ENCODE measurements at places on chromosomes 2 and 18.

- no peak for DNase-seq
These were observed 79.3 kb downstream of the TXNL1 start for GRCh38 chr18:56559044-56559443.

GRCh38 chr2:233839447-233839820, 14.9 kb downstream of the HJURP start:
- DNase-seq, result no peak

- DNase-seq, result no peak
These were observed 34.1 kb downstream of the PTPRM start for GRCh38 chr18:7601246-7601615.

DNA sequence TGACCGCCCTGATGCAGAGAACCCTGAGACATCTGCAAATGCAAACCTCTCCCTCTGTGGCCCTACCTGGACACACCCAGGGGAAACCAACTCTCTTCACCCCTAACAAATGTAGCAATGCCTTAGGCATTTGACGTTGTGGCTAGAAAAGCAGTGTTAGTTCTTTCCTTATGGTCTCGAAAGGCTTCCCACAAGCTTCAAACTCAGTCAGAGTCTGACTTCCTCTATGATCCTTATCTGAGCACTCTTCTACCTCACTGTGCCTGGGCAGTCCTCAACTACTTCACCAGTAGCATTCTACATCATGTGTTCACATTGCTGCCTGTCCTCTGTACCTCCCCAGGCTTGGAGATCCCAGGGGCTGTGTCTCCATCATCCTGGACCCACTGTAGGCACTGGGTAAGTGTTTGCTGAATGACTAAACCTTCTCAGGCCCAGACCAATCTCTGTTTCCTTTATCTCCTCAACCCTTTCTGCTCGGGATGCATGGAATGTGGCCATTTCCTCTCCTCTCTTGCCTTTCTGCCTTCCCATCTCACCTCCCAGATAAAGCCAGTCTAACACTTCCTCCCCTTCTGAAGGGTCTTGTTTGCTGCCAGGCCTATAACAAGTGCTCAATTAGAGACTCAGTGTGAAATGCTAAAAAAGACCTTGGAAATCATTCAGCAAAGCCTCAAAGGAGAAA, 91.7 kb upstream of the ACAA2 start:
- no peak for DNase-seq

- DNase-seq, result no peak
These were observed 830.8 kb upstream of the SLC39A10 start for GRCh38 chr2:194826241-194826640.

DNA sequence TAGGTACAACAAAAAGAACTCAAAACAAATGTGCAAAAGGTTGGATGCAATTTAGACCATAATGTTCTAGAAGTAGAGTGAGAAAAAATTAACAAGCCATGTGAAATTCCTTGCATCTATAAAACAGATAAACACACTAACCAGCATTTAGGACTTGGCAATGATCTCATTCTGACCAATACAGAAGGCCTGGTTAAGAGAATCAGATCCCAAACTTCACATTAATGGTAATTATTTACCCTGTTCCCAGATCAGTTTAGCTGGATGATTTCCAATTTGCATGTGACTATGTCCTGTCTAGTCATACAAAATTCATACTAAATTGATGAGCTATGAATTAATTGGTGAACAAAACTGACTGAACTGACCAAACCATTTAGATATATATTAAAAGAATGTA, 98.4 kb upstream of the FIGN start:
- no peak for DNase-seq

DNA sequence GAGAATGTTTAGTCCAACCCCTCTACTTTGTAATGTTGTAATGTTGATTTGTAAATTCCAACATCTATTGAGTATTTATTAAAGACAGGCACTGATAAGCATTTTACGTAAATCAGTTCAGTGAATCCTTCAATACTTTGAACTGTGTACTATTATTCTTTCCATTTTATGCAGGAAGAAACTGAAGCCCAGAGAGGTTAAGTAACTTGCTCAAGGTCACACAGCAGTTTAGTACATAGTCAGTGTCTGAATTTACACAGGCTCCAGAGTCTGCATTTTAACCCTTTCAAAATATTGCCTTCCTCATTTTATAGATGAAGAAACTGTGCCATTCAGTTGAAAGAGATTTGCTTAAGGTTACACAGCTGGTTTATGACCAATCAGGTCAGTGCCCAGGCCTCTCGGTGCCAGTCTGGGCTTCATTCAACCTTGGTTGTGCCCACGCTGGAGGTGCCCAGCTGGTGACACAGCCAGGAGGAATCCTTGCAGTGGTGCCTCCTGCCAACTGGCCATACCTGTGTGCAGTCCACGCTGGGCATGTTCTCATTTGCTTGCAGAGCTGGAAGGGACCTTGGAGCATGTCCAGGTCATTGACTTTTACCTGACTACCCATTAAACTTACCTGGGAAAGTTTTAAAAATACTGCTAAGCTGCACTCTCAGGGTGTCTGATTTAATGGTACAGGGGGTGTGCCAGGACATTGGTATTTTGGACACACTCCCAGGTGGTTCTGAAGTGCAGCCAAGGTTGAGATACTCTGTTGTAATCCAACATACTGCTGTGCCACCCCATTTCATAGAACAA, 74.3 kb upstream of the CYRIA start:
- DNase-seq, result no peak

- DNase-seq, result no peak
These were observed 850.6 kb upstream of the CHAC2 start for GRCh38 chr2:52916981-52917380.

GRCh38 chr2:222828572-222828971, 32.3 kb upstream of the ACSL3 start:
- no peak for DNase-seq

- DNase-seq, result no peak
These were observed 22.7 kb downstream of the PTPN4 start for GRCh38 chr2:119782308-119783027.

DNA sequence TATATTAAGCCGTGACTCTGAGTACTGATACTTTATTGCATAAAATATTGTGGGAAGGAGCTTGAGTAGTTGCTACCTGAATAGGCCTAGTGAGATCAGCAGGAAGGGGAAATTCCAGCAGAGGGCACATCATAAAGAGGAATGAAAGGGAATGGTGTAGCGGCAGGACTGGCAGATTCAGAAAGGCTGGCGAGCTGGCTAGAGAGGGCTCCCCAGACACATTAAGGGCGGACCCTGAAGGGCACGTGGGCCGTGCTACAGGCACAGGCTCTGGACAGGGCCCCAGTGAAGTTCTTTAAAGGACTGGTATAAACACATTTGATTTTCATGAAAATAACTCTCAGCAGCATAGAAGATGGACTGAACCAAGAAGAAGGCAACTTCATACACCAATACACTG, 43.0 kb downstream of the PTPN2 start:
- DNase-seq, result no peak

DNA sequence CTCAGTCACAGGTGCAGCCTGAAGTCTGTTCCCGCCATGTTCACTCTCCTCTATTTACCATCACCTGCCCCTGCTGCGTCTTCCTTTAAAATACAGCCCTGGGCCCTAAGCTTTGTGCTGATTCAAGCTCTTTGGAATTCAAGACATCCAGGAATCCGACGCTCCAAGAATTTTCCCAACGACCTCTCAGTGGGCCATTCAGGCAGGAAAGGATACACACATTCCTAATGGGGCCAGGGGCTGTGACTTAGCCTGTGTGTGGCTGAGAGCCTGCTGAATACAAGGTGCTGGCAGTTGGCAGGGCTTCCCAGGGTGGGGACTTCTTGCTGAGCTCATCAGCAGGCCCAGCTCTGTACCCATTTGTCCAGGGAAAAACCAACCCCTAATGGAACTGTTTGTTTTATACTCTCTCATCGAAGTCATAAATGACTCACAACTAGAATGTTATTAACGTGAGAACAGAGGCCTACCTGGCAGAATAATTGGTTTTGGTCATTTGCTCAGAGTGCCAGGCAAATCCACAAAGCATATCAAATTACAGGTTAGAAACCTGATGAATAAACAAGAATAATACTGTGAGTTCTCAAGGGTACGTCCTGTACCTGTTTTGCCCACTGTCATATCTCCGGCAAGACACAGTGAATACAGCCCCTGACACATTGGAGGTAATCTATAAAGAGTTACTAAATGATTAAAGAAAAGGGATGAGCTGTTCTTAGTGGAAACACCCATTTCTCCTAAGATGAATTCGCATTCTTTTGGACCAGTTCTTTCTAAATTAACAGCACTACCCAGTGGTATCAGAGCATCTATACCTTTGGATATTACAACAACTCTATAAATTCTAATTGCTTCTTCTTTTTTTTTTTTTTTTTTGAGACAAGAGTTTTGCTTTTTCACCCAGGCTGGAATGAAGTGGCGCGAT, 12.6 kb upstream of the KCMF1 start:
- DNase-seq, result no peak

DNA sequence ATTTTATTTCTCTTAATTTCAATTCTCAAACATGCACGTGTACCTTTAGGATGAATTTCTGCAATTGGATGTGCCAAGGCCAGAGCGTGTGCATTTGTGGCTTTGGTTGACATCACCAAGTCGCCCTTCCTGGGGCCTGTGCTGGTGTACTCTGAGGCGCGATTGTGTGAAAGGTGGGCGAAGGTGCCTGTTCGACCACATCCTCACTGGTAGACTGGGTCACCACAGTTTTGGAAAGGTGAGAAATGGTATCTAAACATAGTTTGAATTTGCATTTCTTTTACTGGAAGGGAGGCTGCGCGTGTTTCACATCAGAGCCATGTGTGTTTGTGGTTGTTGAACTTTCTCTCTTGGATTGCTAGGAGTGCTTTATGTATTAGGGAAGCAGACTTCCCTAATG, 89.8 kb downstream of the LDLRAD4 start:
- DNase-seq, result no peak

DNA sequence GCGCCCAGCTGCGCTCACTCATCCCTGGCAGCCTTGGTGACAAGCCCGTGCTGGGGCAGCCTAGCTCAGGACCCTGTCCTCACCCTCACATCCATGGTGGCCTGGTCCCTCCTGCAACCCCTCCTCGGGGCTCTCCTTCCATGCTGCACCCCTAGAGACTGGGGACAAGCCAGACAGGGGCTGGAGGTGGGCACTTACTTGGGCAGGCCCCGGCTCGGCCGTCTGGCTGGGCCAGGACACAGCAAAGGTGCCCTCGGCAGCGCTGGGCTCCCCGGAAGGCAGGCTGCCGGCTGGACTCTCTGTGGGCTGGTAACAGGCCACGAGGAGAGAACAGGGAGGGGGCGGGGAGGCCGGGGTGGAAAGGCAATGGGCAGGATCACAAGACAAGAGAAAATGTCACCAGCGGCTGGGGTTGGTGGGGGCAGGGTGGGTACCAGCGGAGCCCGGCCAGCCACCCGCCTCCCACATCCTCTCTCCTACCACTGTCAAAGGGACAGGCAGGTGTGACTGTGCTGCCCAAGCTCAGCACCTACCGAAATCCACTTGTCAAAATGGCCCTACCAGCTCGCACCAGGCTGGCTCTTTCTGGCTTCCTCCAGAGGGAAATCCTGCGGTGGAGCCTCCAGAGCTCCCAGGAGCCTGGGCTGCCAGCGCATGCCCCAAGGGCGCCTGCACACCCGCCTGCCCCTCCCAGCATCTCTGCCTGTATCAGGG, 54.7 kb downstream of the BIN1 start:
- DNase-seq, result no peak

DNA sequence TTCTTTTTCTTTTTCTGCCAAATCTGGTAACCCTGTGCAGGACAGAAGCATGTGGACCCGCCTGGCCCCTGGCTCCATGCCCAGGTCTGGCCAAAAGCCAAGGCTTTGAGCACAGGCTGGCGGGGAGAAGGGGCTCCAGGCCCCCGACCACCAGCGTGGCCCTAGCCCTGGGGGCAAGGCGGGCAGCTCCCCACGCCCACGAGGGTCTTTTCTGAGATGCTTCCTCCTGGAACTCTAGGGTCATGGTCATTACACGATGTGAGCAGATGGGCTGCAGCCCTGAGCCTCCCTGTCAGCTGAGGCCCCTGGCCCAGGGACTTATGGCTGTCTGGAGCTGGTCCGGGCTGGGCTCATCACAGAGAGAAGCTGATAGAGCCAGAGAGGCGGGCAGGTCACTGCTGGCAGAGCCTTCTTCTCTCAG, 5.7 kb upstream of the OTOS start:
- no peak for DNase-seq

DNA sequence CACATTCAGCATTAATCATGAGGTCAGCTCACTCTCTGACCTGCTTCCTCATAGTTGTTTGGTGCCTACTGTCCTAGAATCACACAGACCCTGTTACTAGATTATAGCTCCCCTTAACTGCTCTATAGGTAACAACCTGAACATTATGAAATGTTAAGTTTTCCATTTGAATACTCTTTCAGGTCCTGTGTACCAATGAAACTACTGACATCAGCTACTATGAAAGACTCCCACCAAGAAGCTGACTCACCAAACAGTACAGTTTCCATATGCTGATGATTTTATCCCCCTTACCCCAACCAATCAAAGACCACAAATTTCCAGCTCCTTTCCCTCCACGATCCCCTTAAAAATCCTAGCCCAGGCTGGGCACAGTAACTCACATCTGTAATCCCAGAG, 56.3 kb downstream of the SRBD1 start:
- DNase-seq, result no peak

DNA sequence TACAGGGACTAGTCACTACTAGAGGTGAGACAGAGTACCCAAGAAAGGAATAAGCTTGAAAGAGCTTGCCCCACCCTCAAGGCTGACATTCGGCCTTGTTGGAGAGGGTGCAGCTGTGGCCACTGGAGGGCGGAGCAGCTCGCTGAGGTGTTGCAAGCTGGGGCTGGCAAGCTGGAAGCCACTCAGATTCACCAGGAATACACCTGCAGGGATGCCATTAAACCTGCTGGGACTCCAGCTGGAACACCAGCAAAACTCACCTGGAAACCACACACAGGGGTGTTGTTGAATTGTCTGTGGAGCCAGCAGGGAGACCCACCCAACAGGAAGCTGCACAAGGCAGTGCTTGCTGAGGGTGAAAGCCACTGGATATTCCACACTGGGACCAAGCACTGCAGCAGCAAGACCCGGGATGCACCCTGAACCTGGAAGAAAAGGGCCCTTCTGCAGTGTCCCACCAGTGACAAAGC, 26.1 kb downstream of the KCTD18 start:
- DNase-seq, result no peak

GRCh38 chr2:19812166-19812565, 89.6 kb downstream of the TTC32 start:
- no peak for DNase-seq

DNA sequence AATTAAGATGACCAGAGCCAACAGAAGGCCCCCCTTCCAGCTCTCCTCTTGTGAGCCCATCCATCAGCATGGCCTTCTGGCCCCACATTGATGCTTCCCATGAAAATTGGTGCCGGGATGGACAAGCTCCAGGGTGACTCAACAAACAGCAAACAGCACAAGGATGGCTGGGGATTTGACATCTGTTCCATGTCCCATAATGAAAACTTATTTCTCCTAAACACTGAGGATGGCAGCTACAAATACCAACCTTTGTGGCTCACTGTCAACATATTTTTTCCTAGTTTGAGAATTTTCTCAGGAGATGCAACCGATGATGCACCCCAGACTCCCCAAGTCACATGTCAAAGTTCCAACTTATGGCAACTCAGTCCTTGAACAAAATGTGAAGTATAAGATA, 169.6 kb upstream of the SIX2 start:
- no peak for DNase-seq

GRCh38 chr2:192578780-192579179, 384.0 kb upstream of the TMEFF2 start:
- DNase-seq, result no peak

Measured in GM06990 (cell line).